Iris pigment epithelial cell (primary cell): ENCODE measurements at places on chromosomes 12 and 14.

- no peak for DNase-seq
Measured at GRCh38 chr12:131251336-131252101, 297.8 kb downstream of the ADGRD1 start.

- DNase-seq = peak; percentile 9
Measured at GRCh38 chr12:131895640-131896079, 1.2 kb downstream of the ULK1 start.

- DNase-seq = no peak
Measured at GRCh38 chr14:100309028-100309737, 2.9 kb upstream of the SLC25A29 start.

DNA sequence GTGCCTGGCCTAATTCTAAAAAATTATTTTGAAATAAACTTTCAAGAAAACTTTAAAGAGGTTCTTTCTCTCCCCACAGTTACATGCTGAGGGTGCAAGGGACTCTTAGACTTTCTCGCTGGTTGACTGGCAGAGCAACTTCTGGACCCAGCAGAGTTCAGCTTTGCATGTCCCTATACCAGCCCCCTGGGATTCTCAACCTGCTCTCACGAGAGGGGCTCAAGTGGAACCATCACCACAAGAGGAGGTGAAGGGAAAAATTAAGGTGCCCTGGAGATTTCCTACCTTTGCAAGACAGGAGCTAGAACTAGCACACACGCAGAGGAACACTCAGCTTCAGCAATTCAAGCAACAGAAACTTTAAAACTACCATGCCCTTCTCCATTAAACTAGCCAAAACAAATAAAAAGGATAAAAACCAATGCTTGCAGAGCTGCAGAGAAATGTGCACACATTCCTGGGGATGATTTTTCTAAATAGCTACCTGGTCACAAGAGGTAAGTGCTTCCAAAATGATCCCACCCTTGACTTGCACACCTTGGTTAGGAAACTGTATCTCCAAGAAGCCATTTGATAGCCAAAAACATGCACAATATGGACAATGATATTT is 2.5 kb downstream of the HVCN1 start:
- no peak for DNase-seq

- DNase-seq = no peak
Measured at GRCh38 chr12:70317781-70318180, 48.3 kb upstream of the KCNMB4 start.

DNA sequence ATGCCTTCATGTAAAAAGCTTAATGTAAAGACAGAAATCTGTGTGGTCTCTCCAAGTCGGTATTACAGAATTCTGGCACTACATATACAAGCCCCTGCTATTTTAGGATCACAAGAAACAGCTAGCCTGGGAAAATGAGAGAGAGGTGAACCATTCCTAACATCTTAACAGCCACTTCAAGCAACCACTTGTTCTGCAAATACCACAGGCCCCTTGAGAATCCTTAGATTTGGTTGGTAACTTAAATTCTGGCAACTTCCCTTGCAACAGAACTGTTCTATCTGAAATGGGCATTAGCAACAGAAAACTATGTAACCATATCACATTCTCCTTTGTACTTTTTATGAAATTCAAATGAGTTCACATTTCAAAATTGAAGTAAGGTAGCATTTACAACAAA is 68.5 kb downstream of the SPPL3 start:
- DNase-seq = no peak

- DNase-seq = no peak
Measured at GRCh38 chr14:23069413-23069806, 12.1 kb upstream of the CDH24 start.

DNA sequence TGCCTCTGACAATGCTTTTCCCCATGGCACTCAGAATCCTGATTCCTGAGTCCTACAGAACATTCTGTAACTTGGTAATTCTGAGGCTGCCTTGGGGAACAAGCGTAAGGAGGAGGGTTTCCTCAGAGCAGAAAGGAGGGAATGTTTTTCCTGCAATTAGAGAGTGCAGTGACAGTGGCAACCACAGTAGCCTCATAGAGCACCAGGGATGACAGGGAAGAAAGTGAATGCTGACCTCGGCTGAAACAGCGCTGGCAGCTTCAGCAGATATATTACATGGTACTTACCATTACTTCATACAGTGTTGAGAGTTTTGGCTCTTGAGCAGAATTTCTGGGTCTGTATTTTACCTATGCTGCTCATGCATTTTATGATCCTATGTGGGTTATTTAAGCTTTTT is 757.1 kb downstream of the NRXN3 start:
- no peak for DNase-seq
